ENCODE measurements at places on chromosomes 5 and 9. TPM values are rescaled to one million over a fixed set of nuclear protein-coding genes. Genes with fewer than 3 reads are reported as not detected.
A peak's percentile ranks its signal among the peaks of the same experiment; 100 is the strongest.

Gene ALDH1A1
- total RNA-seq: 450 TPM

Gene LTC4S
- total RNA-seq: not detected

Gene TMEM215
- not detected for total RNA-seq

Gene CLIC3
- total RNA-seq: 43.2 TPM

Gene PCDHB6
- under 0.01 TPM for total RNA-seq

Gene PCDHB14
- 0.43 TPM for total RNA-seq

Gene DOCK8
- total RNA-seq: 0.32 TPM

Gene DMRT2
- total RNA-seq: not detected

Gene ZNF354C
- total RNA-seq: 6.8 TPM

Gene ANXA2R
- total RNA-seq: 3.9 TPM

Gene SOHLH1
- not detected for total RNA-seq

DNA sequence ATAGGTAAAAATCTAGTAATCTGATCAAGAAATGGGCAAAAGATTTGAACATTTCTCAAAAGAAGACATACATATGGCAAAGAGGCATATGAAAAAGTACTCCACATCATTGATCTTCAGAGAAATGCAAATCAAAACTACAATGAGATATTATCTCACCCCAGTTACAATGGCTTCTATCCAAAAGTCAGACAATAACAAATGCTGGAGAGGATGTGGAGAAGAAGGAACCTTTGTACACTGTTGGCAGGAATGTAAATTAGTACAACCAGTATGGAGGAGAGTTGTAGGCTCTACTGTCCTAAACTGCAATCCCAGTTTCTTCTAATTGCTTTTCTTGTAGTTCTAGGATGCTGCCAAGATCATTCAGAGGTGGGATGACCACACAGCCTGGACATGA, 193.5 kb upstream of the RFX3 start:
- DNase-seq: no peak

DNA sequence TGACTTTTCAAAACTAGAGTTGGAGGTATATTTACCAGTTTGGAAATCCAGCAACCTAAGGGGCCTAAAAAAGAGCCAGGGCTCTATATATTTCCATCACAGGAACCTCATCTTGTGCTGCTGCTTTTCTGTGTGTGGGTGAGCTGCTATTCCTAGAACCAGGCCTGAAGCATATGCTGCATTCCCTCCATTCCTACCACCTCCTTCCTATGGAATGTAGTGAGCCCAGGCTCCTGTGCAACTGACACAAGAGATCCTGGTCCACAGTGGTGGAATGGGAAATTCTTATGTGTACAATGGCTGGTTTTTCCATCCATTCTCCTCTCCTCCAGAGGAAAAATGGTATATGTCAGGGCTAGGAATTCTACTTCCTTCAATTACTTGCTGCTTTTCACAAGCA, 39.1 kb downstream of the SPEF2 start:
- DNase-seq: no peak

DNA sequence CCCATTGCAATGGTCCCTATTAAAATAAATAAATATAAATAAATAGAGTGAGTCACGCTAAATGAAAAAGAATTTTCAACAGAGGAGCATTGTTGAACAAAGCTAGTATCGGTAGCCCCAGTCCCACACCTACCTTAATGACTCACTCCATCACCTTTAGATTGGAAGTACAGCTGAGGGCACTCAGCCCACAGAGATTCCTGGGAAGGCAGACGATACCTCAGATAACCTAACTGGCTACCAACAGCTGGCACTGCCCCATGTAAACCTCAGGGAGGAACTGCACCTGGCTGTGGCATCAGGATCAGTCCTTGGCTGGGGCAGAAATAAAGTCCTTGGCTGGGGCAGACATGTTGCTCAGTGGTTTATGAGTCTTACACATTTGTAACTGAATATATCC, 49.3 kb downstream of the SPRY4 start:
- DNase-seq: no peak

DNA sequence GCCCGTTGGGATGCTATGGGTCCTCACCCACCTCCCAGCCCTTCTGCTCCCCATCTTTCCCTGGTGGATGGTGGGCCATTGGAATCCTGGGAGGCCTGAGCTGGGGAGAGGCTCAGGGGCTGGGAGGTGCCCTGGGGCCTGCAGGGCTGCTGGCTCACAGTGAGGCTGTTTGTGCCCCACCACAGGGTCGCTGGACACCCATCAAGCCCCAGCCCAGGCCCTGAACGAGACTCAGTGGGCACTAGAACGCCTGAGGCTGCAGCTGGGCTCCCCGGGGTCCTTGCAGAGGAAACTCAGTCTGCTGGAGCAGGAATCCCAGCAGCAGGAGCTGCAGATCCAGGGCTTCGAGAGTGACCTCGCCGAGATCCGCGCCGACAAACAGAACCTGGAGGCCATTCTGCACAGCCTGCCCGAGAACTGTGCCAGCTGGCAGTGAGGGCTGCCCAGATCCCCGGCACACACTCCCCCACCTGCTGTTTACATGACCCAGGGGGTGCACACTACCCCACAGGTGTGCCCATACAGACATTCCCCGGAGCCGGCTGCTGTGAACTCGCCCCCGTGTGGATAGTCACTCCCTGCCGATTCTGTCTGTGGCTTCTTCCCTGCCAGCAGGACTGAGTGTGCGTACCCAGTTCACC, 4.9 kb upstream of the AIF1L start:
- DNase-seq: no peak

DNA sequence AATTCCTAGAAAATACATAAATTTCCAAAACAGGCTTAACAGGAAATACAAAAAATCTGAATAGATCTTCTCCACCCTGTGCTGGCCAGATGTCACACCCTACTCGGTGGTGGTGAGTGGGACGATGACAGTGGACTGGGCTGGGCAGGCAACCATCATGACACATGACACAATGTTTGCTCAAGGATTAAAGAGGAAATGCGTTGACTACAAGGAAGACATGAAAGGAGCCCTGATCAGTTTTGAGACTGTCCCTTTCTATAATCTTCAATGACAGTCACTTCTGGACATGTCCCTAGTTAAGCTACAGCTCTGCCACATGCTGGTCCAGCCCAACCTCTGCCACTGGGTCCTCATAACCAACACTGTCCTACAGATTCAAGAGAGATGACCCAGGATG, 99.8 kb downstream of the ZDHHC21 start:
- DNase-seq: no peak

DNA sequence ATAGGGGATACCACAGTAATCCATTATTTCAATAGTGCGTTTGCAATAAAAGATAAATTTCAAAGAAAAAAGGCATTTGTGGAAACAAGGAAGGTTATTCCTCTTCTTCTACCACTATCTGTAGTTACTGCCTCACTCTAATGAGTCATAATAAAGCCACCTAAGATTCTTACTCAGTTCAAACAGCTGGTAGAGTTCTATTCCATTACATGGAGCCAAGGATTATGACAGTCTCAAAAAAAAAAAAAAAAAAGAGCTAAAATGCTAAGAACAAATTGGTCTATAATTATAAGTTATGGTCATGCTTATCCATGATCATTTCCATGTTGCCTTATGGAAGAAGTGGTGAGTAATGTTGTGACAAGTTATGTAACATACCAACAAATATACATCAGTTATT, 46.3 kb downstream of the DENND1A start:
- no peak for DNase-seq

DNA sequence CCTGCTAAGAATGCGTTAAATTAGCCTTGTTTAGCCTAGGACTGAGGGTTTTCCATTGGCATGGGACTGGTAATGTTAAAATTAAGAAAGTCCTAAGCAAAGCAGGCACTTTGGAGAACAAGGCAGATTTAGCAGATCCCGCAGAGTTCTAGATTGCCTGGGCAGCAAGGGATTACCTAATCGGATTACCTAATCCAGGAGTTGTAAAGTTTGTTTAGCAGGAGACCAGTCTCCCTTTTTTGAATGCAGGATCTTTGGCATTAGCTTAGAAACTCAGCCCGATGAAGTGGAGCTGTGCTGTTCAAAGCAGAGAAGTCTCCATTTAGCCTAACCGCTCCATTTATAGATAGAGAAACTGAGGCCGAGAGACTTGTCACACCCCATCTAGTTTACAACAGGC, 206.0 kb downstream of the DMRT2 start:
- DNase-seq: no peak

DNA sequence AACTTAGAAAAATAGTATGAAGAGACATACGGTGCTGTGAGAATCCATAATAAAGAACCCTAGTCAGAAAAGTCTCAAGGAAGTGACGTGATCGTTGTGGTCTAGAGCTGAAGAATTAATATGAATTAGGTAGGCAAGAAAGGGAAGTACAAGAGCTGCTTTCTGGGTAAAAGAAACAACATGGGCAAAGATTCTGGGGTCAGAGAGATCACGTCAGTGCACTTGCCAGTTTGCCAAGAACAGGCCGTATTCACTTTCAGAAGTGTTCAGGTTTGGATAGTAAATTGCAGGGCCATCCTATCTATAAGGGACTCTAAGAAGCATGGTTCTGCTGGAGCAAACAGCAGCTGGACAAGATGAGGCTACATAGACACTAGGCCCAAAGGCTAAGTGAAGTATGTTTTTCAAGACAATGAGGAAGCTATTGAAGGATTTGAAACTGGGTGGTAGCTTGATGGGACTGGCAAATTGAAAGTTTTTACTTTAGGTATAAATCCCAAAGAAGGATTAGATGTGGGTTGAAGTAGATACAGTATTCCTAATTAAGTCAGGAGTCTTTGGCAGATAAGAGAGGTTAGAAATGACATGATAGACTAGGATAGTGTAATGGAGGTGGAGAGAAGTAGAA, 4.8 kb upstream of the CHD1 start:
- no peak for DNase-seq

DNA sequence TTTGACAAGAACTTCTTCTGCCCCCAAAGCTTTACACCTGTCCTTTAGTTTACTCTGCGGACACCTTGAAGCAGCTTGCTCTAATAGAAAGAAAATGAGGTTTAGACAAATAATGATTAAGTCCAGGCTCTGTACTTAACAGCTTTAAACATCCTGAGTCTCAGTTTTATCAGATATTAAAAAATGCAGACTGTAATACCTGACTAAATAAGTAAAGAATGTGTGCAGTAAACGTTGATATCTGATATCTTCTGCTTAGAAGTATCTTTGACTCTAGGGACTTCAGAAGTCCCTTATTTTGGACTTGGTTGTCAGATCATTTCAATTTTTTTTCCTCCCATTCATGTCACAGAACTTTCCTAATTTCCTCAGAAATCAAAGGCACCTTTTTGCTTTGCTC, 1060.4 kb downstream of the CDH12 start:
- DNase-seq: no peak

- DNase-seq: no peak
These were observed 110.9 kb downstream of the GRIA1 start for GRCh38 chr5:153601377-153601776.

GRCh38 chr9:19445452-19445851, 36.6 kb downstream of the ACER2 start:
- peak; percentile 42 for DNase-seq

DNA sequence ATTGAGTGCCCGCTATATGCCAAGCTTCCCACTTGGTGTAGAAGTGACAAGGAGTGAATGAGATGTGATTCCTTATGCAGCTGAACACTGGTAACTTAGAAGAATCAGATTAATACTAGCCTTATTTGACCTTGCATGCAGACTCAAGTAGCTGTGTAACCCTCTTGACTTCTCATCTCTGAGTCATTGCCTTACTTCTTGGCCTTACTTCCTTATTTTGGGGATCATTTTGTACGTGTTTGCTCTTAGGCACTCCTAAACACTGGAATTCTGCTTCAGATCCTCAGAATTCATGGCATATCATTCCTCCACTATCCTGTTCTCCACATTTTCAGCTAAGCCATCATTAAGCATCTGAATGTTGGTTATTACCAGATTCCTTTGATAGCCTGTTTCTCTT, 948.9 kb upstream of the ARRDC3 start:
- DNase-seq: no peak

- no peak for DNase-seq
These were observed 38.5 kb downstream of the SLC22A5 start for GRCh38 chr5:132407970-132408369.

DNA sequence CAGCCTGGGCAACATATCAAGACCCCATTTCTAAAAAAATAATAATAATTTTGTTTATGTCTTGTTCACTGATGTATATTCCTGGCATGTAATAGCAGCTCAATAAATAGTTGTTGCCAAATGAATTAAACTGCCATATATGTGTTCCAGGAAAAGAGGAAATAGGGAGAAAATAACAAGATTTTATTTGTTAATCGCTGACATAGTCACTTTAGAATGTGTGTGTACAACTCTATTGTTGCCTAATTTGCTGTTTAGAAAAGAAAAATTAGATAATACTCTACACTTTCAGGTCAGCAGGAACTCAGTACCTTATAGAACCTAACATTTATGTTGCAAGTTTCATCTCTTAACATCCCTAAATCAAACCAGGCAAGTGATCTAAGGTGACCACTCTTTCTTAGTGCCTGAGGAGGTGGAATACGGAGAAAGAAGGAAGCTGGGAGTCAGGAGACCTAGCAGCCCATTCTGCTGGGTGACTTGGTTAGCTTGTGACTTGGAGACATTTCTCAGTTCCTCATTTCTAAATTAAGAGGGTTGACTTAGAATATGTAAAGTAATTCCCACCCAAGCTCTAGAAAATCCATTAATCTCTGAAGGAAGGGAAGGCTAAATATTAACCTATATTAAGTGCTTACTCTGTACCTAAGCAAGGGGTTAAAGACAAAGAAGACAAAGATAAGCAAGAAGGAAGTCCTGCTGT, 110.3 kb upstream of the IQGAP2 start:
- no peak for DNase-seq

GRCh38 chr9:115531410-115532125, 413.6 kb upstream of the TNC start:
- DNase-seq: peak; percentile 45

DNA sequence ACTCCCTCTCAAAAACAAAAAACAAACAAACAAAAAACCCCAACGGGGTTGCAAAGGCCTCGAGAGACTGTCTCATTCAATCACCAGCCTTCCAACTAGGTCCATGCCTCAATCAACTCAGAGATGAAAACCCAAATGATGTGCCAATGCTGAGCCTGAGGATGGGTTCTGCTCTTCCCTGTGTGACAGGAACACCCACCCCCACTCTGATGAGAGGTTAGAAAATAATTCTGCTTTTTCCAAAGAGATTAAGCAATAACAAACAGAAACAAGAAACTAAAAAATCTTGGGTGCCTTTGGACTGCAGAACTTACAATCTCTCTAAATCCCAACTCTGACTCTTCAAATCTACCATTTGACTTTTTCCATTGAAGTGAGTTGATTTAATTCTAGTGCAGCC, 25.5 kb upstream of the FBP1 start:
- no peak for DNase-seq

DNA sequence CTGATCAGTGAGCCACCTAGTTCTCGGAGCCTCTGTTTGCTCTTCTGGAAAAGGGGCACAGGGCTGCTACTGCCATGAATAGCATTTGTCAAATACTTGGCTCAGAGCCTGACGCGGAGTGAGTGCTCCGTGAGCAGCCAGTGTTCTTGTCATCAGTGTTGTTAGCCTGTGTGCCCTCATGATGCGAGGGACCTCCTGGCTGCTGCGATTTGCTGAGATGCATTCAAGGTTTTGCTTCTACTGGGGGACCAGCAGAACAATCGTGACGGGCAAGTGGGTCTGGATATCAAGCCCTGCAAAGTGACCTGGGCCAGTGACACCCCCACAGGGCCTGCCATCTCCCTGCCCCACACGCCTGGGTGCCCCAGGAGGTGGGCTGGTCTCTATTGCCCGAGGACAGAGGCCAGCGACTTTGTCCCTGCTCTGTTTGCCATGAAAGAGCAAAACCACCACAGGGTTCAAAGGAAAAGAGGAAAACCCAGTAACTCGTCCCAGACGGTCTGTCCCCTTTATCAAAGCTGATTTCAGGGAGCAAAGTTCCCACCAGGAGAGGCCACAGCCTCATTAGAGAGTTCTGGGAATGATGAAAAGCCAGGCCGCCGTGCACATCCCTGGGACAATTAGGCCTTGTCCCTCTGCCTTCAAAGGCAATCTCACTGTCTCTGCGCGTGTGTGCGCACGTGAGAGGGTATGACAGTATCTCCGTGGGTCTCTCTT, 86.5 kb upstream of the LMX1B start:
- DNase-seq: no peak
